NK-92 treated with Interleukin-12 subunit alpha and Interleukin-12 subunit beta, amount 100 ng/mL, for 24 hours (cell line): ENCODE measurements at places on chromosomes 7 and 10.

- no peak for DNase-seq
Observed at GRCh38 chr7:133535308-133535707, 282.4 kb downstream of the EXOC4 start.

GRCh38 chr7:138257459-138258196 lies 181.4 kb downstream of the AKR1D1 start:
- DNase-seq, result no peak

DNA sequence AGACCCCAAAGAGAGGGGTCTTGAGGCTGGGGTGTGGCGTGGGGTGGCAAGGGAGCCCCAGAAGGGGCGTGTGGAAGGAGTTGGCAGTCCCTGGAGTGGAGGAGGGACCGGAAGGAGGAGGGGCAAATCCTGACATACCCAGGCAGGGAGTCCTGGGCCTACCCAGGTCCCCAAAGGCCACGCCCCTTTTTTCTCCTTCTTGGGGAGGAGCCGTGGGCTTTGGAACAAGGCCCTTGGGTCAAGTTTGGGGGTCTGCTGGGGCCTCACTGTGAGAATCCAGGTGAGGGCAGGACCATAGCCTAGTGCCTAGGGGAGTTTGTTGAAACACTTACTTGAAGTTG lies 1.2 kb upstream of the SMARCD3 start:
- DNase-seq, result no peak

DNA sequence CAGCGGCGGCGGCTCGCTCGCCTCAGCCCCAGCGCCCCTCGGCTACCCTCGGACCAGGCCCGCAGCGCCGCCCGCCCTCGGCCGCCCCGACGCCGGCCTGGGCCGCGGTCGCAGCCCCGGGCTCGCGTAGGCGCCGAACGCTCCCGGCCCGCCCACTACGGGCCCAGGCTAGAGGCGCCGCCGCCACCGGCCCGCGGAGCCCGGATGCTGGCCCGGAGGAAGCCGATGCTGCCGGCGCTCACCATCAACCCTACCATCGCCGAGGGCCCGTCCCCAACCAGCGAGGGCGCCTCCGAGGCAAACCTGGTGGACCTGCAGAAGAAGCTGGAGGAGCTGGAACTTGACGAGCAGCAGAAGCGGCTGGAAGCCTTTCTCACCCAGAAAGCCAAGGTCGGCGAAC lies 18.2 kb upstream of the TSPAN33 start:
- no peak for DNase-seq

GRCh38 chr7:32223721-32224120 lies 153.5 kb upstream of the PDE1C start:
- no peak for DNase-seq

DNA sequence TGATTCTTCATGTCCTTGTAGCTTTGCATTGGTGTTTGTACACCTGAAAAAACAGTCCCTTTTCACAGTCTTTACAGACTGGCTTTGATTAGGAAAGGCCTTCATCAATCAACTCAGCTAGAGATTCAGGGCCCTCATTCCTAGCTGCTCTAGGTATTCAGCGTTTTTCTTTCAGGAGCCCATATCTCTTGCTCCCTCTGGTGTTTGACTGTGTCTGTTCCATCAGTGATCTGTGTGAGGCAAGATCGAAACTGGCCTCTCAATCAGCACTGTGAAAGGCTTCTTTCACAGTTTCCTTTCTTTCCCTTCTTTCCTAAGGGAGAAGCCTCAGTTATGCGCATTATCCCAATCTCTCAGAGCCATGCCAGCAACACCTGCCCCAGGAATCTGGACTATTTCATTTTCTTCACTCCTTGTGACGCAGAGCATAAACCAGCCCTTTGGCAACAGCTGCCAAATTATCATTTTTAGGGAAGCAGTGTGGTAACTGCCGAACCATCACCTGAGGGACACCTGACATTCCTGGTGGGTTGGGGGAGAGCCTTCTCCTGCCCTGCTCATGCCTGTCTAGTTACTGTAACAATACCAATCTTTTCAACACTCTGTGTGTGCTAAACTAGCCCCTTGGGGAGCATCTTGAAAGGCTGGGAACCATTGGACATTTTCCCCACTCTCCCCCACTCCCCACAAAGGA lies 75.7 kb upstream of the CCDC71L start:
- DNase-seq, result peak; percentile 26

GRCh38 chr10:69819716-69820506 lies 18.2 kb downstream of the COL13A1 start:
- no peak for DNase-seq

GRCh38 chr7:3063016-3063753 lies 19.5 kb upstream of the CARD11 start:
- DNase-seq, result peak; percentile 67

- DNase-seq, result no peak
Observed at GRCh38 chr10:97378933-97379921, 21.9 kb downstream of the RRP12 start.

DNA sequence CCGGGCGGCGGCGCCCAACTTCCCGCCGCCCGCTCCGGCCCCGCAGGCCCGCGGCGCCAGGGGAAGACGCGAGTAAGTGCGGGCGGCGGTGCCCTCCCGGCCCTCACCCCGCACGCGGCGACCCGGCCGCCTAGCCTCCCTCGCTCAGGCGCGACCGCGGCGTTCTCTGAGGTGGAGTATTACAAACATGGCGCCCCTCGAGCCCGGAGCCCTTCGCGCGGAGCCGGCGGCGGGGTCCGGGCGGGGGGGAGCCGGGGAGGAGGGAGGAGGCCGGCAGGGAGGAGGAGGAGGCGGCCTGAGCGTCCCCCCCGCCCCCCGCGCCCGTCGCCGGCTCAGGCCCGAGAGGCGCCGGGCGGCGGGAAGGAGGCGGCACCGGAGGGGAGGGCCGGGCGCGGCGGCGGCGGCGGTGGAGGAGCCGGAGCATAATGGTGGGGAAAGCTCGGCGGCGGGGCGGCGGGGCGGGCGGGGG lies at the start of gene ZMYND11:
Gene ZMYND11, plus strand, starts transcription at position 324 of the 469 bp plus-strand sequence. CDS start 44,558 bp downstream, outside the sequence.
- DNase-seq, result peak; percentile 36

DNA sequence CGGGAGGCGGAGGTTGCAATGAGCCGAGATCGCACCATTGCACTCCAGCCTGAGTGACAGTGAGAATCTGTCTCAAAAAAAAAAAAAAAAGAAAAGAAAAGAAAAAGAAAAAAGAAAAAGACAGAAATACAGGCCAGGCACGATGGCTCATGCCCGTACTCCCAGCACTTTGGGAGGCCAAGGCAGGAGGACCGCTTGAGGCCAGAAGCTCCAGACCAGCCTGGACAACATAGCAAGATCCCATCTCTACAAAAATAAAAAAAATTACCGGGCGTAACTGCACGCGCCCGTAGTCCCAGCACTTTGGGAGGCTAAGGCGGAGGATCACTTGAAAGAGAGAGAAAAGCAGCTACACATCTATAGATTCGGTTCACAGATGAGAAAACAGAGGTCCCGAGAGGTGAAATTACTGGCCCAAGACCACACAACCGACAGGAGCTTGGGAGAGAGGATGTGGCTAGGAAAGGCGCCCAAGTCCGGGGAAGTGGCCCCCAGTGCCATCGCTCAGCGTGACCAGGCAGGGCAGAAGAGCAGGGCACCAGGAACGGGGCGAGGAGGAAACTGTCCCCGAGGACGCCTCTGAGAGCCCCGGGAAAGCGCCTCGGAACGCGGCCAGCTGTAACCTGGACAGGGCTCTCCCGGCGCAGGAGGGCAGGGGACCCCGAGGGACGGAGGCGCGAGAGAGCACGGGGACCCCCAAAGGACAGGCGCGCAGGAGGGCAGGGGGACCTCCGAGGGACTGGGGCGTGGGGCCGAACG lies 612 bp downstream of the SNX8 start:
- no peak for DNase-seq

- no peak for DNase-seq
Observed at GRCh38 chr10:32245760-32246159, 101.2 kb downstream of the EPC1 start.

GRCh38 chr7:144907577-144907976 lies 71.7 kb upstream of the TPK1 start:
- no peak for DNase-seq

DNA sequence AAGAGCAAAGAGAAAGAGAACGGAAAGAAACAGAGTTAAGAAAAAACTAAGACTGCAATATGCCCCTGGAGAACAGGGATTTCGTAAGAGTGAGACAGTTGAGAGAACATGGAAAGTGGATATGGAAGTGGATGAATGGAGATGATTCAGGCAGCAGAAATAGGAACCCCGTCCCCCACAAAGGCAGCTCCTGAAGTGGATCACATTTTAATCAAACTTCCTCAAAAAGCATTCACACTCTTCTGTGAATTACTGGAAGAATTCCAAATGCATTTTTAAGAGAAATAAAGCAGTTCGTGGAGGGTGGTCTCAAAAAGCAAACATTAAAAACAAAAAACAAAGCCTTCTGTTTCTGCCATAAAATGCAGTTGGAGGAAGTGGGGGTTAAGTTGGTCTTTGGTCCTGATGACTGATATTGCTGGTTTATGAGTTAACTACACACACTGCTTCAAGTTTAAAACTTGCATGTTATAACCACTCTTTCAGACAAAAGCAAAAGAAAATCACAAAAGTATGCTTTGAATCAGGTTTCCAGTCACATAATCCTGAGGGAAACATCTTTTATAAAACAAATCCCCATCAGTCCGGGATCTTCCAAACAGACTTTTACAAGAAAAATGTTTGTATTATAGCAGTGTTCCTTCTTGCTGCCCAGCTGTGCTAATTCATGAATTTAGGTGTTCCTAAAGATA lies 214.3 kb downstream of the FANK1 start:
- no peak for DNase-seq

GRCh38 chr7:141999058-141999623 lies 3.5 kb downstream of the MGAM start:
- no peak for DNase-seq

- DNase-seq, result no peak
Observed at GRCh38 chr7:155729847-155730246, 82.4 kb downstream of the SHH start.

DNA sequence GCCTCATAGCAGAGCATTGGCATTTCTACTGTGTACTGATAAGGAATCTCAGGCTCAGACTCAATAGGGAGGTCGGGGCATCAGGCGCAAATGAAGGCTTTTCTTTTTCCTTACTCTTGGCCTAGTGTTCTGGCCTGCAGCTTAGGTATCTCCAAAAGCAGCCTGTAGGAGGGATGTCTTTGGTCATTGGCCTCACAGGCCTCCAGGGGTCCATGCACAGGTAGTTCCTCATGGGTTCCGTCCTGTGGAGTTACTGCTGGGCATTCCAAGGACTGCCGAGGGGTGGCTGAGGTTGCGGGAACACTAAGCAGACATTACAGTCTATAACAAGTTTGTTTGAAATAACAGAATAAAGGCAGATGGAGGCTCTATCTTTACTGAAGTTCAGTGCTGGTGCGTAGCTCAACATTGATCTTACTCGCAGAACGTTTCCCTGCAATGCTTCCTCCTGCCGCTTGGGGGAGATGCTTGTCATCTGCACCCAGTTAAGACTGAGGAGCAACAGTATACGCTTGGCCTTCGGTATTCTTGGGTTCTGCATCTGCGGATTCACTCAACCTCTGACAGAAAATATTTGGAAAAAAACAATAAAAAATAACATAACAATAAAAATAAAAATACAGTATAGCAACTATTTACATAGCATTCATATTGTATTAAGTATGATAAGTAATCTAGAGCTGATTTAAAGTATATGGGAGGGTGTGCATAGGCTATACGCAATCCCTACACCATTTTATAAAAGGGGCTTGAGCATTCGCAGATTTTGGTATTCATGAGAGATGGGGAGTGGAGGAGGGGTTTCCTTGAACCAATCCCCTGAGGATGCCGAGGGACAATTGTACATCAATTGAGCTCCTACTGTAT lies 58.9 kb downstream of the SH2D4B start:
- peak; percentile 4 for DNase-seq

GRCh38 chr10:20004087-20004523 lies 187.9 kb downstream of the PLXDC2 start:
- peak; percentile 6 for DNase-seq

DNA sequence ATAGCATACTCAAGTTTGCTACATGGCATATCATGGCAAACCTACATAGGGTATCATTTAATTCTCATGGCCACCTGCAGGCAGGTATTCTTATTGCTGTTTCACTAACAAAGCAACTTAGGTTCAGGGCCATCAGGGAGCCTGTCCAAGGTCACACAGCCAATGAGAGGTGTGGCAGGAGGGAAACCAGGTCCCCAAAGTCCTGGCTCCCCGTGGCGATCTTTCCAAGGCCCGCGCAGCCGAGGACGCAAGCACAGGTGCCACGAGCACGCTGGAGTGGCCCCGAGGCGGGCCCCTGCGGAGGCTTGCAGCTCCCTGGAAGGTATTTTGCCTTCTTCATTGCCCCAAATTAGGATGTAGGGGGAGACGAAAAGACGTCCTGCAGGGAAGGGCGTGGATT lies 20.8 kb downstream of the PRKAG2 start:
- DNase-seq, result no peak

GRCh38 chr7:77950548-77950947 lies 152.0 kb downstream of the PHTF2 start:
- no peak for DNase-seq

GRCh38 chr7:72753781-72754180 lies 74.2 kb downstream of the TYW1B start:
- no peak for DNase-seq

DNA sequence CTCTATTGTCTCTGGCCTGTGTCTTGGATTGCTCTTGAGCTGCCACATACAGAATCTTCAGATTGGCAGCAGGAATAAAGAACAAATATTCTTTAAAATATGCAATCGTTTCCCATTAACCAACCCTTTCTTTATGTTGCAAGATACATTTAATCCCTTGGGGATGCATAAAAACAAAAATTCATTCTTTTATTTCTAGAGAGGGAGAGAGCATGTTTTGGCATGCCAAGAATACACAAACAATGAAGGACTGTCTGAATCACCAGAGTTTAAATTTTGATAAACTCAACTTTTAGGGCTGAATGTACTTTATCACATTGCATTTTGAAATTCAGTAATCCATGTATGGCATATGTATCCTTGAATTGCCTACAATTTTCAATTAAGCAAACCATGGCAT lies 154.3 kb upstream of the SEMA3D start:
- no peak for DNase-seq

GRCh38 chr10:6395606-6396005 lies 184.5 kb downstream of the PRKCQ start:
- DNase-seq, result no peak

- no peak for DNase-seq
Observed at GRCh38 chr7:79406371-79406770, 47.1 kb downstream of the MAGI2 start.
